Aorta (tissue), 5 donors: ENCODE measurements at places on chromosomes 6 and 20. TPM values are rescaled to one million over a fixed set of nuclear protein-coding genes. Genes with fewer than 3 reads are reported as not detected.

GRCh38 chr6:89360415-89360999 lies 8.0 kb upstream of the UBE2J1 start:
- no peak for DNase-seq
- no peaks in the 10 kb centered on the region for H3K4me1 ChIP-seq
- H3K27ac ChIP-seq, result no peak overlapping the region
- H3K4me3 ChIP-seq, result no peak overlapping the region

DNA sequence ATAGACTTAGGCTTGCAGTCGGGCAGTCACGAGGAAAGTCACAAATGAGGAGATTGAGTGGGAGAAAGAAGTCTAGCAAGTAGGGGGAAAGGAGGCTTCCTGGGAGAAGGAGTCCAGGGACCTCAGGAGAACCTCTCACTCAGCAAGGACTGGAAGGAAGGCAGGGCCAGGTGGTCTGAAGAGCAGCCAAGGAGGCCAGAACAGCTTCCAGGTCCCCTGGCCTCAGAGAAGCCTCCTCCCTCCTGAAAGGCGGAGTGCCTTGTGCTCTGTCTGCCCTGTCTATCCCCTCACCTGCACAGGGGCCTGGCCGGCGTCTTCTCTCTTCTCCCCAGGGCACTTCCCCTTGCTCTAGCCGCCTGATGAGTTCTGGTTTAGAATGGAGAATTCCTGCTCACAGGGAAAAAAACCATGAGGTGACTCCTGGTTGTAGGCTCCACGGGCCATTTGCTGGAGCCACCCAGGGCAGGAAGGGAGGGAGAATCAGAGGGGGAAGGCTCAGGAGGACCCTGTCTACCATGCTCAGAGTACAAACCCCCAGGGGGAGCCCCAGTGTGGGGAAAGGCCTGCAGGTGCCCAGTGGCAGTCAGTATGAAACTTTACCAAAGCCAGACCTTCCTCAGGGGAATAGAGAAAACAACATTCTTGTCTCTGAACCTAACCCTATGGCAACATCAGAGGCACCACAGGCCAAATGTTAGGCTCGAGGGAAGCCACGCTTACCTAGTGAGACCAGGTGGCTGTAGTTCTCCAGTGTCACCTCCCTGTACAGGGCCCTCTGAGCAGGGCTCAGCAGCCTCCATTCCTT lies 11.2 kb downstream of the ZNF337 start:
- no peak overlapping the region for H3K27ac ChIP-seq
- H3K27me3 ChIP-seq, result no peaks in the 10 kb centered on the region
- no peaks in the 10 kb centered on the region for H3K4me1 ChIP-seq

GRCh38 chr6:99790679-99791078 lies 184.0 kb downstream of the PRDM13 start:
- no peaks in the 10 kb centered on the region for H3K36me3 ChIP-seq
- no peaks in the 10 kb centered on the region for H3K27me3 ChIP-seq
- no peaks in the 10 kb centered on the region for H3K4me1 ChIP-seq

The TINAG gene
- not detected for total RNA-seq

GRCh38 chr6:18485660-18486435 lies 98.7 kb downstream of the RNF144B start:
- H3K4me3 ChIP-seq, result no peak overlapping the region
- no peaks in the 10 kb centered on the region for H3K36me3 ChIP-seq
- no peaks in the 10 kb centered on the region for H3K27me3 ChIP-seq
- no peaks in the 10 kb centered on the region for H3K4me1 ChIP-seq

The OR2J3 gene
- total RNA-seq, result not detected

- H3K4me1 ChIP-seq, result no peaks in the 10 kb centered on the region
- no peaks in the 10 kb centered on the region for H3K27me3 ChIP-seq
- H3K27ac ChIP-seq, result no peak overlapping the region
- no peak overlapping the region for H3K4me3 ChIP-seq
Measured at GRCh38 chr20:57450419-57450818, 59.2 kb downstream of the RBM38 start.

DNA sequence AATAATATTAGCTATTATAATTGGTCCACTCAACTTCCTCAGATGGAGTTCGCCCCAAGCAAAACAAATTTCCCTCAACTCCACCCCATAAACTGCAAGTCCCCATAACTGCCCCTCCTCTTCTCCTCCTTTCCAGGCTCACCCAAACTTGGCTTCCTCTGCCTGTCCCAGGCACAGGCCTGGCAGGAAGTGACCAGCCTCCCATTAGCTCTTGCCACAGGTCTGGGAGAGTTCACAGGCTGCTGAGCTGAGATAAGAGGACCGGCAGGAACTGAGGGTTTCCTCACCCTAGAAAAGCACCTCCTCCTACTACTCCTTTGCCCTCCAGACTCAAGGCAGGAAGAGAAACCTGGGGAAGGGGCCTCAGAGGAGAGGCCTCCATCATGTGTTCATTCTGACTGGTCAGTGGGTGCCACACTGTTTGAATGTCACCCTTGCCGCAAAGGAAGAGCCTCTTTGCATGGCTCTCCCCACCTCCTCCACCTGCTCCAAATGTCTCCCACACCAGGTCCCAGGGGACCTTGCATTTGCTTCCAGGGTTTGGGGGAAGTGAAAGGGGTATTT lies 24.5 kb upstream of the SMIM29 start:
- no peak overlapping the region for H3K4me3 ChIP-seq
- no peaks in the 10 kb centered on the region for H3K4me1 ChIP-seq
- H3K27me3 ChIP-seq, result no peaks in the 10 kb centered on the region
- H3K27ac ChIP-seq, result no peak overlapping the region
- H3K36me3 ChIP-seq, result no peaks in the 10 kb centered on the region

The CYP21A2 gene
- 2.3 TPM for total RNA-seq

DNA sequence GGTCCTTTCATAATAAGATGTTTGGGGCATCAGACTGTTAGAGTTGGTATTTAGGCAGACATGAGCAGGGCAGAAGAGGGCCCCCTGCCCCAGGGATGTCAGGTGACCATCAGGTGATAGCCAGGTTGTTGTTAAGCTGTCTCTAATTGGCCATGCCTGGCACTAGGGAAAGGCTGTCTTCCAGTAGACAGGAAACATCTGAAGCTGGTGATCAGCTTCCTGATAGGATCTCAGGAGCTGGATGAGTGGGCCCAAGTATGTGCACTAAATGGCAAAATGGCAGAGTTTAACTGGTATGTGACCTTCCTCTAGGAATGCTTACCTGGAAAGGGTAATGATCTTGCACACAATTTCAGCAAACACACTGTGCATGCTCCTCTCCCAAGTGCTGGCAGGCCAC lies 190.7 kb downstream of the CDH26 start:
- no peak for DNase-seq
- no peak overlapping the region for H3K27ac ChIP-seq
- peaks cover 2% of the 10 kb centered on the region for H3K27me3 ChIP-seq
- H3K36me3 ChIP-seq, result no peaks in the 10 kb centered on the region
- H3K4me3 ChIP-seq, result no peak overlapping the region

DNA sequence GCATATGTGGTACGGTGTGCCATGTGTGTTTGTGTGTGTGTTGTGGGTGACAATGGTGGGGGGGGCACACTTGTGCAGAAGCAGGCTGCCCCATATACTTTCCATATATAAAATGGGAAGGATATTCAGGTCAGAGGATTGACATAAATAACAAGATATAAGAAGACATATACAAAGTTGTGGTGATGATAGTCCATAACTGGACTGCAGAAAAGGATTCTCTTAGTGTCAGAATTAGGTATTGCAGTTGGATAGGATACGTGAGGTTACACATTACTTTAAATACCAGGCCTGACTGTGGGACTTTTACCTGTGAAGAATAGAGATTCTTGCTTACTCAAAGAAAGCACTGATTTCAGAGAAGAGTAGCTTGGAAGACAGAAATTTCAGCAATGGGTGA lies 1260.3 kb downstream of the EPHA7 start:
- no peak overlapping the region for H3K27ac ChIP-seq
- no peaks in the 10 kb centered on the region for H3K36me3 ChIP-seq
- H3K4me3 ChIP-seq, result no peak overlapping the region

The CRYBG1 gene
- 12.7 TPM for total RNA-seq

DNA sequence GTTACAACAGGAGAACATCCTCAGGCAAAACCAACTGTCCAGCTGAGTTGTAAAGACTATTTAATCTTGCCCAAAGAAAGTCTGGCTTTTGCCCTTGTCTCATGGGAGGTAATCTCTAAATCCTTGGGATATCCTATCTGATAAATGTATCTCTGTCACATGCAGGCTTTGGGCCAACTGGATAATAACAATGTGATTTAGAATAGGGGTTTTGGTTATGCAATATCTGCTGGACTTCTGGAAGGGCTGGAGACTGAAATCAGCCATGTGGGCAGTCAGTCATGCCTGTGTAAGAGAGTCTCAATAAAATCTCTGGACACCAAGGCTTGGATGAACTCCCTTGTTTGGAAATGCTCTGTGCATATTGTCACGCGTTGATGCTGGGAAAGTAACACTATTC lies 56.3 kb upstream of the PRL start:
- H3K36me3 ChIP-seq, result no peaks in the 10 kb centered on the region
- no peak overlapping the region for H3K27ac ChIP-seq
- H3K4me1 ChIP-seq, result peaks cover 8% of the 10 kb centered on the region
- no peak overlapping the region for H3K4me3 ChIP-seq
- no peaks in the 10 kb centered on the region for H3K27me3 ChIP-seq
- no peak for DNase-seq

GRCh38 chr20:40241596-40242343 lies 447.3 kb downstream of the MAFB start:
- no peaks in the 10 kb centered on the region for H3K4me1 ChIP-seq
- H3K4me3 ChIP-seq, result no peak overlapping the region

GRCh38 chr6:136317021-136317694 lies 27.5 kb upstream of the BCLAF1 start:
- no peaks in the 10 kb centered on the region for H3K36me3 ChIP-seq
- no peak overlapping the region for H3K27ac ChIP-seq
- no peak overlapping the region for H3K4me3 ChIP-seq
- DNase-seq, result no peak
- no peaks in the 10 kb centered on the region for H3K27me3 ChIP-seq

DNA sequence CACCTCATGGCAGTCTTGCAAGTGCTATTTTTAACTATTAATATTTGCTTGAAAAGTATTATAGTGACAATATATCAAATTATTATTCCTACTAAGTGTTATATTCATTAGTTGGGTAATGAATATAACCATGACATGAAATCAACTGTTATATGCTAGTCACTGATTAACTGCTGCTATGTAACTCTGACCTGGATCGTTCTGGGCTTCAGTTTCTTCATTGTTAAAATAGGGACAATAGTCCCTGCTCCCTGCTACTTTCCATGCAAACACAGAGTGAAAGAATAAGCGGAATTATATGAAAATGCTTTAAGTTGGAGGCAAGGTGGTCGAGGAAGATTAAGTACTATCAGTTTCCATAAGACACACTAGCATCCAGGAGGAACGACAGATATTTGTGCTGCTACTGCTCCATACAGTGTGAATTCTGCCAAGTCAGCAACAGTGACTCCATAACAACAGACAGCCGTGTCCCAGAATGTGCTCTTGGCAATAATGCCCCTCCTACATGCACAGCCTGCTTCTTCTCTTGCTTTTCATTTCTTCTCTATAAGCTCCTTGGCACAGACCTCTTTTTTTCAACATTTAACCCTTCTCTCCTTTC lies 107.2 kb downstream of the CHD6 start:
- H3K4me3 ChIP-seq, result no peak overlapping the region
- no peaks in the 10 kb centered on the region for H3K27me3 ChIP-seq
- peaks cover 1% of the 10 kb centered on the region for H3K4me1 ChIP-seq
- no peak for DNase-seq

The PTCRA gene
- total RNA-seq, result not detected

- H3K4me3 ChIP-seq, result no peak overlapping the region
- H3K27ac ChIP-seq, result no peak overlapping the region
- H3K4me1 ChIP-seq, result no peaks in the 10 kb centered on the region
- no peaks in the 10 kb centered on the region for H3K36me3 ChIP-seq
Measured at GRCh38 chr20:2086980-2087377, 14.6 kb upstream of the STK35 start.

DNA sequence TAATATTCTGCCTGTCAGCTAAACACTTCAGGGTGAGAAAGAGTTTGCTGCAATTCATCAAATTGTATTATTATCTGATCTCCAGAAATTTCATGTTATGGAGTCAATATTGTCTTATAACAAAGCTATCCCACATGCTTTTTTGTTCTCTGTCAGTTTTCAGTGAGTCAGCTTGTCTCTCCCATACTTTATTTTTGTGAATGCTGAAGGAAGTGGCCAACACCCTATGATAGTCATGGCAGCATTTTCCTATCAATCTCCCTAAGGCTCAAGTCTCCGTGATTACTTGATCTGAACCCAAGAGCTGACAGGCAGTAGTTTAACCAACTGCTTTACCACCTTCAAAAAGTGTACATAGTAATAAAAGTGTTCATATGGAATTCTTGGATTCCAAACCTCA lies 42.2 kb downstream of the RFPL4B start:
- H3K36me3 ChIP-seq, result no peaks in the 10 kb centered on the region
- no peak overlapping the region for H3K27ac ChIP-seq
- no peak overlapping the region for H3K4me3 ChIP-seq
- no peaks in the 10 kb centered on the region for H3K4me1 ChIP-seq

The CCM2L gene
- total RNA-seq, result 11.0 TPM

The GHRH gene
- total RNA-seq, result not detected

The SLC35A1 gene
- total RNA-seq, result 15.0 TPM

DNA sequence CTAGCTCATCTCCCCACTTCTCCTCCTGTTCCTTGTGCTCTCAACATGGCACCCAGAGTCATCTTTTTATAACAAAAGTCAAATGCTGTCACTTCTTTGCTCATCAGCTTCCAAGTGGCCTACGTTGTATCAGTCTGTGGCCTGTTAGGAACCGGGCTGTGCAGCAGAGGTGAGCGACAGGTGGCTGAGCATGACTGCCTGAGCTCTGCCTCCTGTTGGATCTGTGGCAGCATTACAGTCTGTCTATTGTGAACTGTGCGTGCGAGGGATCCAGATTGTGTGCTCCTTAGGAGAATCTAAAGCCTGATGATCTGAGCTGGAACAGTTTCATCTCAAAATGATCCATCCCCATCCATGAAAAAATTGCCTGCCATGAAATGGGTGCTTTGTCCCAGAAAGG lies 129.6 kb downstream of the FNDC1 start:
- H3K4me1 ChIP-seq, result no peaks in the 10 kb centered on the region
- DNase-seq, result no peak
- H3K36me3 ChIP-seq, result no peaks in the 10 kb centered on the region
- no peak overlapping the region for H3K4me3 ChIP-seq

- no peaks in the 10 kb centered on the region for H3K27me3 ChIP-seq
- no peak for DNase-seq
- H3K4me1 ChIP-seq, result no peaks in the 10 kb centered on the region
- H3K27ac ChIP-seq, result no peak overlapping the region
- H3K36me3 ChIP-seq, result no peaks in the 10 kb centered on the region
Measured at GRCh38 chr6:118903691-118904090, 9.7 kb downstream of the ASF1A start.

- no peak overlapping the region for H3K4me3 ChIP-seq
- DNase-seq, result no peak
- H3K27me3 ChIP-seq, result no peaks in the 10 kb centered on the region
- no peaks in the 10 kb centered on the region for H3K4me1 ChIP-seq
- H3K36me3 ChIP-seq, result no peaks in the 10 kb centered on the region
Measured at GRCh38 chr20:57769756-57770155, 59.9 kb upstream of the PMEPA1 start.
